Renal cortex interstitium (tissue), 15 donors: ENCODE measurements at places on chromosomes 5 and 9. TPM values are rescaled to one million over a fixed set of nuclear protein-coding genes. Genes with fewer than 3 reads are reported as not detected.
A peak's percentile ranks its signal among the peaks of the same experiment; 100 is the strongest.

The CAMK2A gene
- 4.9 TPM for polyA plus RNA-seq

GRCh38 chr9:79257228-79257781, 314.5 kb upstream of the TLE4 start:
- peak; percentile 50 for DNase-seq

DNA sequence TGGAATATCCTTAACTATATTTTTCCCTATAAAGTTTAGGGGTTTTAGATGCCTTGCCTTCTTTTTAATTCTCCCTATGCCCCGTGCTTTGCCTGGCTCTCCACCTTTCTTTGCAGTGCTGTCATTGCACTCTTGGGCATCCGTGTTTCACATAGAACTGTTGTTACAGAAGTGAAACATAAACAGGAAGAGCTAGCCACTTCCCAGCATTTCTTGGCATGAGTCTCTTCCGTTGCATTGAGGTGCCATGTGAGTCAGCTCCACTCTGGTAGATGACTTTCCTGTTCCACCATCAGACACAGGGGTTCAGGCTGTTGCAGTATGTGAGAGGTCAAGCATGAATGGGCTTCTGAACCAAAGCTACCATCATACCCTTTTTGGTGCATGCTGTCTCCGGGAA, 73.4 kb downstream of the ANGPTL2 start:
- no peak for DNase-seq

The NR4A3 gene
- polyA plus RNA-seq = 0.31 TPM

GRCh38 chr5:80071510-80072021, 36.4 kb downstream of the THBS4 start:
- no peak for DNase-seq

The EIF4E1B gene
- polyA plus RNA-seq = not detected

- DNase-seq = no peak
Measured at GRCh38 chr5:51559921-51560658, 176.8 kb downstream of the ISL1 start.

The PCDHB13 gene
- polyA plus RNA-seq = 7.9 TPM
